ENCODE measurements at places on chromosomes 3 and 15. TPM values are rescaled to one million over a fixed set of nuclear protein-coding genes. Genes with fewer than 3 reads are reported as not detected.

GRCh38 chr3:45987368-45988291, 8.0 kb downstream of the FYCO1 start:
- no peak for DNase-seq
- H3K27ac ChIP-seq: peak overlapping the region; percentile 5
- peaks cover 68% of the 10 kb centered on the region for H3K4me1 ChIP-seq
- H3K4me3 ChIP-seq: no peak overlapping the region
- H3K36me3 ChIP-seq: peaks cover 73% of the 10 kb centered on the region

DNA sequence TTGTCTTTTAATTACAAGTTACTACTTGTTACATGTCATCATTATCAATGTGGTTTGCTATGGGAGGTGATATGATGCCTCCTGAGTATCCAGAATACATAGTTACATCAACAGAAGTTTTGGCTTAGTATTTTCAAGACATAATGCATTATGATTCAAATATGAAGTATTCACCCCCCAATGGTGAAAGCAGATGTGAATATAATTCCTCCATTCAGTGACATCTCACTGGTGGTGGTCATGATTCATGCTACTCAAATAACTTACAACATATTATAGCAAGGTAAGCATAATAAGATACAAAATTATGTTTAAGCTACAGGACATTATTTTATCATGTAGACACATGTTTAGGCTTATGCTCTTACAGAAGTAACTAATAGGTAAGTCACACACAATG, 34.9 kb upstream of the TTBK2 start:
- no peak overlapping the region for H3K27ac ChIP-seq
- no peak for DNase-seq
- no peaks in the 10 kb centered on the region for H3K27me3 ChIP-seq
- peaks cover 2% of the 10 kb centered on the region for H3K4me1 ChIP-seq
- H3K36me3 ChIP-seq: peaks cover 37% of the 10 kb centered on the region
- no peak overlapping the region for H3K4me3 ChIP-seq

The TEX9 gene
- total RNA-seq: 1.4 TPM

The GCHFR gene
- total RNA-seq: 58.2 TPM

The RRP9 gene
- 17.7 TPM for total RNA-seq
